ENCODE measurements at places on chromosomes 7 and 10.

GRCh38 chr10:127992376-127992775 is 85.5 kb downstream of the PTPRE start:
- no peak for DNase-seq

DNA sequence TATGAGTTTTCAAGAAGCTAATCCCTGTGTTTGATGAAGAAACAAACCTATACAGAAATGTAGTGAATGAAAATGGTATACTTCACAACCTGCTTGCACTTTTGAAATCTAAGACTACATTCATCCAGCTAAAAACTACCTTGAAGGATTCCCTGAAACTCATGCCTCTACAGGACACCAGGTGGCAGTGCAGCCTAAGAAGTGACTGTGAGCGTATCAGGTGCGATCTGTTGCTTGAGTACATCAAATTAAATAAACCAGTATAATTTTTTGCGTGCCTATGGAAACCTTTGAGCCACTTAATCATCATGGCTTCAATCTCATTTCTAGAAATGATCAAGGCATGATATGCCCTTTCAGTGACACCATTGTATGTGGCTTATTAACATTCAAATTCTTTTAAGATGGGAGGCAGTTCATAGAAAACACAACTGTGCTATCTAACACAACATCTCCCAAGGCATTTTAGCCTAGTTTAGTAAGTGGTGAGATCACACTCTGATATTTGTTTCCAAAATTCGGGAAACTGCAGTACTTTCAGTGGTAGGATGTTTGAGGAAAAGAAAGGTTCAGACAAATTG is 57.4 kb downstream of the PPP1R17 start:
- DNase-seq = no peak

GRCh38 chr7:19772841-19773760 is at the start of gene TMEM196:
Gene TMEM196 (minus strand): TSS chr7:19773617. CDS start chr7:19772696, 921 bp downstream.
- no peak for DNase-seq

- no peak for DNase-seq
Measured at GRCh38 chr10:13502380-13502779, 26.4 kb downstream of the BEND7 start.

- no peak for DNase-seq
Measured at GRCh38 chr7:50208378-50208982, 96.0 kb upstream of the IKZF1 start.

GRCh38 chr10:86726677-86726999 is 29.8 kb upstream of the BMPR1A start:
- DNase-seq = no peak

GRCh38 chr7:148356303-148356702 is 234.3 kb upstream of the C7orf33 start:
- no peak for DNase-seq
